ENCODE measurements at places on chromosomes 11 and 22.

GRCh38 chr22:41517172-41518047, 26.9 kb downstream of the POLR3H start:
- peak; percentile 48 for DNase-seq

DNA sequence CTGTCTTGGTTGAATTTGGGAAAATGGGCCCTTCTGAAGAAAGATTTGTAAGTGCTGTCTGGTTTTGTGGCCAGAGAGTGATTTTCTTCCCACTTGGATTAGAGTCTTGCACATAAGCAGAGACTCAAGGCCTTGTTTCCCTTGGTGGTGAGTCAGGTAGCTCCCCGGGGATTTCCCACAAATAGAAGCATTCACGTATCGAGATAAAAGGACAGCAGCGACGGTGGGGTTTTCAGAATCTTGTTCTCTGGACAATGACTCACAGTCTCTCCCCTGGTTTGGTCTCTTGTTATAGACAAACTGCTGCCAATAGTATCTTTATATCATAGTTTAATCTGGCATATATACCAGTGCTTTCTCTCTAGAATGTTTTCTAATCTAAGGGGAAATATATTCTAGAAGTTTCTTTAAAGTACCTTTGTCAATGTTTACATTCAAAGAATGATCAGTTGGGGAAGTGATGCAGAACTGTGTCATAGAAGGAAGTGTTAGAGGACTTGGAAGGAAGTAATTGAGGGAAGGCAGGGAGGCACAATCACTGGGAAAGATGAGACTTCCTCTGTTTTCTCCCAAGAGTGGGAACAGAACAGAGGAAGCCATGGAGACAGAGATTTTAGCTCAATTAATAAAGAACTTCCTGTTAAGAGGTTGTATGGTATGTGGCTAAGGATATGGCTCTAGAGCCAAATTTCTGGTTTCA, 18.1 kb downstream of the POLA2 start:
- DNase-seq: peak; percentile 62

DNA sequence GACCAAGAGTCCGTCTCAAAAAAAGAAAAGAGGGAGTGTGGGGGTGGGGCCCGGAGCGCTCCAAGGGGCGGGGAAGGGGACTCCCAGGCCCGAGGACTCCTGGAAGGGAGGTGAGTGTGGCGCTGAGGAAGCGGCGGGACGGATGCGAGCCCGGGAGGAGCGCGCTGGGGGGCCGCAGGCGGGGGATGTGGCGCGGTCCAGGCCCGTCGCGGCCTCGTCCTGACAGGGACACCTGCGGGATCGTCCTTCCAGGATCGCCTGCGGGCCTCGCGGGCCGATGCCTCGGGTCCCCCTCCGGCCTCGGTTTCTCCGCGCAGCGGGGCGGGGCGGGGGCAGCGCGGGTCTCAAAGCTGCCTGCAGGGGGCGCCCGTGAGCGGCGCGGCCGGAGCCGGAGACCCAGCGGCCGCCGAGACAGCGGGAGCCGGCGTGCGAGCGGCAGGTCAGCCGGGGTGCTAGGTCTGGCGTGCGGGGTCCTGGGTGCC, 3.8 kb upstream of the ADORA2A start:
- peak; percentile 54 for DNase-seq

GRCh38 chr11:33808228-33808828, 34.0 kb upstream of the FBXO3 start:
- DNase-seq: peak; percentile 82

- DNase-seq: no peak
These were observed 9.1 kb downstream of the PHF5A start for GRCh38 chr22:41459431-41459830.

DNA sequence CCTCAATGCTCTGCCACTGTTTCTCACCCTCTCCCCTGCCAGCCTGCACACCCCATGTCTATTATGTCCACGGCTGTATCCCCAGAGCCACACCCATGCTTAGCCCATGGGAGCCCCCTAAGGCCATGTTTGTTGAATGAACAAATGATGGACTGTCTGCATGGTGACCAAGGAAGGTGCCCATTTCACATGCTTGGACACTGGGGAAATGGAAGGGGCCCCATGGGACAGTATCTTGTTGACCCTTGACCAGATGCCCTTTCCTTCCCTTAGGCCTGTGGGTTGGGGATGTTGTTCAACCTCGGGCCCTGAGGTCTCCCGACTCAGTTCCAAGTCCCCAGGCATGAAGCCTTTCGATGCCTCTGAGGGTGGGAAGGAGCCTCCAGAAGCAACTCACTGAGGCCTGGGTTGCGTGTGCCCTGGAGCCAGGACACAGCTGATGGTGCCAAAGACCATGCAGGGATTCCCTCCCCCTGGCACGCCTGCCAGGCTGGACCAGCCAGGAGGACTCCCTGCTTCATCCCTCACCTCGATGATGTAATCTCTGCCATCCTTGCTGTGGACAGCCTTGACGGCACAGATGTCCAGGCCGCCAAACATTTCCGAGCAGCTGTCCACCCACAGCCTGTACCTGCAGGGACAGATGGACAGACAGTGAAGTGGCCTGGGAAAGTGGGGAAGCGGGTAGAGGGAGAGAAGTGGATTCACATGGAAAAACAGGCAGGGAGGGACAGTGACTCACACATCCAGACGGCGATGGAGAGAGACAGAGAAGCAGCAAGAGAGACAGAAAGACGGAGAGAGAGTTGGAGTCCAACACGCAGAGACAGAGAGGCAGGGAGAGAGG, 58.9 kb downstream of the FBXO7 start:
- DNase-seq: no peak

DNA sequence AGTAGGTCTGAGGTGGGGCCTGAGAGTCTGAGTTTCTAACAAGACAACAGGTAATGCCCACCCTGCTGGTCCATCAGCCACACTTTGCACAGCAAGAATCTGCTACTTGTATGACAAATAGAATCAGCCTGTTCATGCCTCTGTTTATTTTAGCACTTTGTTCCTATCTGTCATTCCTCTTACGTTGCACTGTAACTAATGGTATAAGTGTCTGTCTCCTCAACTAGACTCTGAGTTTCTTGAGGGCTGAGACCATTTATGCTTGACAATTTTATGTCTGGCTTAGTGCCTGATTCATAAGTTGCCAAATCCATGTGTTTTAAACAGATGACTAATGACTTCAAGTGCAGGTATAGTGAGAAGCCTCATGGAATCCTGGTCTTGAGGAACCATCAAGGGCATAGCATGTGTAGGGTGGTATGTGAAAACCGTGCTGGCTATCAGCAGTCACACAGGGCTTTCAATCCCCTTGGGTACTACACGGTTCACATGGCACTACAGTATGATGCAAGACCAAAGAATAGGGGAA, 209.7 kb downstream of the C11orf91 start:
- DNase-seq: no peak

DNA sequence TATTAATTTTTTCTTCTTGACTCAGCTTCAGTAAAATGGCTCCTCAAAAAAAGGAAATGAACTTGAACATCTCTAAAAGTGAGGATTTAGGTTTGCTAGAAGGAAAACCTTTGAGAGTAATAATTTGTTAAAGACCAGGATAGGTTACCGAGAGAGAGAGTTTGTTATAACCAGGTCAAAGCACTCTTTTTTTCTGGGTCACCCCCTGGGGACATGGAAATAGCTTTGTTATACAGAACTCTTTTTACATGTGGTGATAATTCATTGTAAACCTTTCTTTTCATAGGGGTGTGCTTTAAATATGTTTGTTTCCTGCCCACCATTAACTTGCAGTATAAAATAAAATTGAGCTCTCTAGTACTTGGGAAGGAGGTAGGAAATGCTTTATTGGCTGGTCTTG, 47.7 kb downstream of the DNAJC24 start:
- no peak for DNase-seq

- DNase-seq: no peak
These were observed 25.9 kb upstream of the LYVE1 start for GRCh38 chr11:10594407-10594806.

DNA sequence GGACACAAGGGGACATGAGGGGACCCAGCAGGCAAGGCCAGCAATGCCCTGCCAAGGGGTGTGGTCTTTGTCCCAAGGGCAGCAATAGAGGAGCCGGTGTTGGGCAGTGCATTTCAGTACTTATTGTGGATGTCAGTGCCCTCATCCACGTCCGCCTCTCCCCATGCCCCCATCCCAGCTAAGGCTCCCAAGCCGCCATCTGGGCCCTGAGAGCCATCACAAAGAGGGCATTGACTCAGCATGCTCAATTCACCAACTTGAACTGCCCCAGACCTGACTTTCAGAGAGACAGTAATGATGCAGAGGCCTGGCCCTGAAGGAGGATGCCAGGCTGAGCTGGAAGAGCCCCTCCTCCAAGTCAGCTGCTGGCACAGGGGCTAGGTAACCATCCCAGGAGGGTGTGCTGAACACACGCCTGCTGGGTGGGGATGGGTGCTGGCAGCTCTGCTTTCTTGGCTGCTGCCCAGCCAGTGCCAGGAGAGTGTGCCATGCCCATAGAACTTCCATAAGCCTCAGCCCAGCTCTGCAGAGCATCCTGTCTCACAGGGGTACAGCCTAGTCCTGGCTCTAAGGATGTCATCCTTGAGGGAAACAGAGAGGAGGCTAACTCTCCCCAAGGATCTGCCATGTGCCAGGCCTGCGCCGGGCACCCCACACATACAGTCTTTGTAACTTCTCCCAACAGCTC, 46.5 kb downstream of the PDE2A start:
- no peak for DNase-seq

DNA sequence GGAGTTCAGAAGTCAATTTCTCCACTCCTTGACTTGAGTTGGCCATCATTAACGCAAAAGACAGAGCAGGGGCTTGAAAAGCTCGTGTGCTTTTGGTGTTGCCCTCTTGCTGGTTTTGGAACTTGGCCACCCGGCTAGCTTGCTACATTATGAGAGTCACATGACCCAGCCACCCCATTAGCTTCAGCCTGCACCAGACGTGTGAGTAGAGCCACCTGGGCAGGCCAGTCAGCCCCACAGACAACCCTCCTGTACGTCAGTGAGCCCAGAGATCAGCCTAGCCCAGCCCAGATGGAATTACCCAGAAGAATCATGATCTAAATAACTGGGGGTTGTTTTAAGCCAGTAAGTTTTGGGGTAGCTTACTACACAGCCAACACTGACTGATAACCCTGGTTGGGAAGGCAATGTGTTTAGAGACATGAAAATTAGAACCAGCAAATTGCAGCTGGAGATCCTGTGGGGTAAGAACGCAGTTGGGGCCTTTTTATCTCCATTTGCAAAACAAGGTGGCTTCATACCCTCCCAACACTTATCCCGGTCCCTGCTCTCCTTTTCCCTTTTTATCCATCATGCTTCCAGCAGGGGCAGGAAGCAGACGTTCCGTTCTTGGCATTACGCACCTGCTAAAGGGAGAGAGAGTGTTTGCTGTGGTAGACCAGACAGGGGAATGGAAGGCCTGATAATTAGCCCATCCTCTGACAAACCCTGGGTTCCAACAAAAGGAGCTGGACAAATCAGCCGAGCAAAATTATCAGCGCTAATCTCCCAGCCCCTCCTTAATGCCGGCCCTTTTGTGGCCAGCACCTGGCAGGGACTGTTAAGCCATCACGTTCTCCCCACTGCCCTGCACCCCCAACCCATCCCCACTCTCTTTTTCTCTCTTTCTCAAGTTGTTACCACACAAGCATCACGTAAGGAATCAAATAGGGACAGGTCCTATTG, 548.7 kb upstream of the CADM1 start:
- DNase-seq: no peak

DNA sequence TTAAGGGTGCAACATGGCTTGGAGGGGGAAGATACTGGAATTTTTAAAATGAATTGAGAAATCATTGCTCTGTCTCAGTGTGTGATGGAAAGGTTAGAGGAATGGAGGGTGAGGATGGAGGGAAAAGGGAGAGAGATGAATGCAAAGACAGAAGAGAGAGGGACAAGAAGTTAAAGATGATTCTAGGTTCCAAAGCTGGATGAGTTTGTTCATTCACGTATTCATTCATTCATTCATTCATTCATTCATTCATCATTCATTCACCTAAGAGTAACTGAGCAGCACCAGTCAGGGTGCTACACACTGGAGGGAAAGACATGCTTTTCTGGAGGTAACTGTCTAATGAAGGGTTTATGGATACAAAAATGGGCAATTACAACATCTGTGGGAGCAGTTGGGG, 209.2 kb downstream of the GRIK4 start:
- no peak for DNase-seq
